Skeletal muscle cell (primary cell): ENCODE measurements at places on chromosomes 11 and 22.

- peak; percentile 72 for DNase-seq
Observed at GRCh38 chr11:66607126-66607834, 9.2 kb upstream of the RBM14 start.

DNA sequence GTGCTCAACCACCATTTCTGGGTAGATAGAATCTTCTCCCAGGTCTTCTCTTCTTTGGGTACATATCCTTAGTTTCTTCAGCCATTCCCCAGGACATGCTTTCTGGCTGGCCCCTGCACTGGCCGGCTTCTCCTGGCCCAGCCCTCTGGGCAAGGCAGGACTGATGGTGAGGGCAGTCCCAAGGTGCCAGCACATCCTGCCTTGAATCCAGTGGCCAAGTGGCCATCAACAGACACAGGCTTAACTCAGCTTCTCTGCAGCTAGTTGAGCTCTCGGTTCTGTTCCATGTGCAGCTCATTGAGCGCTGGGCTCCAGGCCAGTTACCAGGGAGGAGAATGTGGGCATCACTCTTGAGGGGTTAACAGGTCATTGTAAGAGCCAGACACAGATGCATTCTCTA lies 17.6 kb downstream of the SMIM38 start:
- DNase-seq = no peak

DNA sequence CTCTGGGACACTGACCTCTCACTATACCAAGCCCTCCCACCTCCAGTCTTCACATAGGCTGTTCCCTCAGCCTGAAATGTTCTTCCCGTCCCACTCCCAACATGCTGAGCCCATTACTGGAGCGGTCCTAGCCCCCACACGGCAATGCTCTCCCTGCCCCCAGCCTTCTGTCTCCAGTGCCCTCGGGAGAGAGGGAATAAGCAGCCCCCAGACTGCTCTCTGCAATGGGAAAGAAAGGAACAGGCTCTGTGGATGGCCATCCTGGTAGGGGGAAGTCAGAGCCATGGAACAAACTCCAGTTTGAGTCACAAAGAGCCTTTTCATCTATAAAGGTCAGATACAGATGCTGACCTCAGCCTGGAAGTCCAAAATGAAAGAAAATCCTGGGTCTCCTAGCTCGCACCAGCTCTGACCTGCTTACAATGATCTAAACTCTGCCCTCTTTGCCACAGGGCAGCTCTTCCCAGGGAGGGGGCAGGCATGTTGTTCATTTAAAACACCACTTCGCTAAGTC lies 62.6 kb downstream of the FLRT1 start:
- no peak for DNase-seq

DNA sequence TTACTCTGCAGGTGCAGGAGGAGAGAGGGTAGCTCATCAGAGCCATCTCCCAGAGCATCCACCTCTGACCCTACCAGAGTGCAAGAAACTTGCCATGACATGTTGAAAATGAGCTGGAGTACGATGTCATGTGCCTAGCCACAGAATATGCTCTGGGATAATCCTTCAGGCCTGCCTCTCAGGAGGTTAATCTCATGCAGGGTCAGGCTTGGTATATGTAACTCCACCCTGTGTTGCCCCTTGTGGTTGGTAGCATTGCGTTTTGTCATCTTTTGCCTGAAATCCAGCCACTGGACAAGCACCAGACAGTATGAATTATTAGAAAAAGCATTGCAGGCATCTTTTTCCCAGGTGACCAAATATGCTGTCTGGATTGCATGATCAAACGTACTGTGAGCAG lies 36.2 kb downstream of the CNTF start:
- DNase-seq = no peak

- no peak for DNase-seq
Observed at GRCh38 chr11:7833527-7833926, 36.8 kb upstream of the OR5P2 start.

DNA sequence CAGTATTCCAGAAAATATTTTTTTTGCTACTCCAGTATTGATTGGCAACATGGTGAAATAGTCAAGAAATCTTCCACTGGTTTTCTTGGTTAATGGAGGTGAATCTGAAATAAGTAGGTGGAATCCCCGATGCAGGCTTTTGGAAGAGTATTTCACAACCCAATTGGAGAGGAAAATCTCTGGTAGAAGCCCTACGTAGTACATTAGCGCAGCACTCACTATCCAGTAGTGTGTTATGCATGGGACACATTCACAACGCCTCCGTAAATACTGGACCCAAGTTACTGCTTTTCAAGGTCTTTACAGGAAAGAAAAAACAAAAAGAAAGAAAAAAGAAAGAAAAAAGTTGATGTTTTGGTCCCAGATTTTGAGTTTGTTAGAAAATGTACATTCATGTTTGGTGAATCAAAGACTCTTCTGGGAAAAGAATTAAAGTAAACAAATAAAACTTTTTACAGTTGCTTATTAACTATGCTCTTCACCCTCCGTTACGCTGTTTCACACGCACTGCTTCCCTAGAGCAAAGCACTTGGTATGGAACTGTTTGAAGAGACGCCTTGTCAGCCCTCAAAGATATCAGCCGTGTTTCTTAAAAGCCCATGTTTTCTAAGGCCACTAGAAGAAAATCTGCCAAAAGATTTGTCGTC lies 170.4 kb upstream of the CTSC start:
- DNase-seq = no peak

DNA sequence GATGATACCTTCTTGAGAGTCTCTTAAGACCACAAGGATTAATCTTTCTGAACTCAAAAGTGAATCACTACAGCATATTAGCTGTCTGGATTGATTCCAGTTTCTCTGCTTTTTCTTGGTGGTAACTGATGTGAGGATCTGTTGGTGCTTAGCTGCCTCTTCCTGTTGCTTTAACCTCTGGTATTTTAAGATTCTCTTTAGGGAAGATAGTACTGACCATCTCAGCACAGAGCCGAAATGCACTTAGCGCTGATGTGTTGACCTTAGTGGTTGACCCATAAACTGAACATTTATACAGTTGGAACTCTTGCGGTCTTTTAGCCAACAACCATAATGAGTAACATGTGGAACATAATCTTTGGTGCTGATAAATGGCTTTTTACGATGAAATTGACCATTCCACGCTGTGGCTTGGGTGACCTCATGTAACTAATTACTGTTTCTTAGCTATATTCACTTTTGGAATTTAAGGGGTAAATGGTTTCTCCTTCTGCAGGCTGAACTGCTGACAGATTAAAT lies 33.7 kb downstream of the APLP2 start:
- DNase-seq = peak; percentile 95

- no peak for DNase-seq
Observed at GRCh38 chr11:2515401-2516275, 70.8 kb downstream of the KCNQ1 start.

DNA sequence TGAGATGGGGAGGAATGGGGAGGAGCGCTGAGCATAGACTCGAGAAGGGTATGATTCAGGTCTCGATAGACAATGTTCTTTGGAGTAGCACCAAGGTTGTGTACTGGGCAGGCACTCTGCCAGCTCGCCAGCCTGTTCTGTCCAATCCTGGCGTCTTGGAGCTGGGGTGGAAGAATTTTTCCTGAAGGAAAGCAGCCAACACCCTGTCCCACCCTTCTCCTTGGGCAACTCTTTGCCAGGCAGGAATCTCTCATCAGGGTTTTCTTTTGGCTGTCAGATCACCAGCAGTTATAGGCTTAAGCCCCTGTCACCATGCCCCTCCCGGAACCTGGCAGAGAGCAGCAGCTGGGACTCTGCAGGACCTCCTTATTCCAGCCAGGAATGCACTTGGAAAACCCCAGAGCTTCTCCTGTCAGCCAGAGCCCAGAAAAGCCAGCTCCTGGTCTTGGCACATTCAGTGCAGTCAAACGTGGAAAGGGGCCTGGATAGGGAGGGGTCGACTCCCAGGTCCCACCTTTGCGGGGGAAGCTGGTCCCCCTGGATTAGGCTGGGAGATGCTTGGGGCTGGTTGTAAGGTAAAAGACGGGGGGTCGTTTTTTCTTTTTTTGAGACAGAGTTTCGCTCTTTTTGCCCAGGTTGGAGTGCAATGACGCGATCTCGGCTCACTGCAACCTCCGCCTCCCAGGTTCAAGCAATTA lies 14.4 kb upstream of the SPTBN2 start:
- DNase-seq = no peak

- no peak for DNase-seq
Observed at GRCh38 chr22:40939202-40939601, 12.0 kb upstream of the RBX1 start.

- DNase-seq = no peak
Observed at GRCh38 chr11:3162410-3163240, 2.5 kb downstream of the OSBPL5 start.

- no peak for DNase-seq
Observed at GRCh38 chr11:108220721-108221336, 1.6 kb downstream of the NPAT start.

GRCh38 chr11:11420191-11420898 lies 67.3 kb upstream of the CSNK2A3 start:
- no peak for DNase-seq
